ENCODE measurements at places on chromosomes 16 and 17. TPM values are rescaled to one million over a fixed set of nuclear protein-coding genes. Genes with fewer than 3 reads are reported as not detected.

- H3K27me3 ChIP-seq = peaks cover 3% of the 10 kb centered on the region
- no peak overlapping the region for H3K27ac ChIP-seq
- H3K4me3 ChIP-seq = no peak overlapping the region
- H3K36me3 ChIP-seq = peaks cover 4% of the 10 kb centered on the region
Measured at GRCh38 chr17:62906881-62907280, 59.2 kb upstream of the TANC2 start.

DNA sequence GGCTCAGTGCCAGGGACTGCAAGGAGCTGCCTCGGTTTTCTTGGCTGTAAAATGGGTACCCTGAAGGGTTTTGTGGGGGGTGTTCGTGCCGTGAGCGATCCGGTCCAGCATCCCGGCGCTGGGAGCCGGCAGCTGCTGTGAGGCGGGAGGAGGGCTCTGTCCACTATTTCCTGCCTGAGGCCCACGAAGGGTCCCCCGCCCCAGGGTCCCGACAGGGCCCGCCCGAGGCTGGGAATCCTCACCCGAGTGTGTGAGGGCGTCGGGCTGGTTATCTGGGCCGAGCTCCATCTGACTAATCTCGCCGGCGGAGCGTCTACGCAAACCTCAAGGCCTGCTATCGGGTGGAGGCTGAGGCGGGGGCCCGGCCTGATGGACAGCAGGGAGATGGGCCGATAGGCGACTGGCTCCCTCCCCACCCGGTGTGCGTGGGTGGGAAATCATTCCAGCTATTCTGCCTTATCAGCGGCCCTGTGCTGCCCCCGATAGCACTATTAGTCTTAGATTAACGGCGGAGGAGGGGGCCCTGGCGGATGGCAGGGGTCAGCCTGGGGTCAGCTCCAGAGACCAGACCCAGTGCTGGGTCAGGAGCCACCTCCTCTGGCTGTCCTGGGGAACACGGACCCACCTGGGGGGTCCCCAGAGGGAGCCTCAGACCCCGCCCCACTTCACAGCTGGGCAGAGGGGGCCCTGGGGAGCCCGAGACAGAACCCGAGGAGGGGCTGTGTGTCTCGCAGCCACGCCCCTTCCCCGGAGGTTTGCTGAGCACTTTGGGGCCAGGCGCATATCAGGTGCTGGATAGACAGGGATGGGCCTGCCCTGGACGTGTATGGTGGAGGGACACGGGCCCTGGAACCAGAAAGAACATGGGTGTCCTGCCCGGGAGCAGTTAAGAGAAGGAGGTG, 44.7 kb downstream of the ZFPM1 start:
- DNase-seq = no peak
- peaks cover 5% of the 10 kb centered on the region for H3K4me1 ChIP-seq
- H3K27me3 ChIP-seq = peaks cover 5% of the 10 kb centered on the region
- H3K27ac ChIP-seq = no peak overlapping the region
- no peaks in the 10 kb centered on the region for H3K36me3 ChIP-seq
- H3K4me3 ChIP-seq = no peak overlapping the region

DNA sequence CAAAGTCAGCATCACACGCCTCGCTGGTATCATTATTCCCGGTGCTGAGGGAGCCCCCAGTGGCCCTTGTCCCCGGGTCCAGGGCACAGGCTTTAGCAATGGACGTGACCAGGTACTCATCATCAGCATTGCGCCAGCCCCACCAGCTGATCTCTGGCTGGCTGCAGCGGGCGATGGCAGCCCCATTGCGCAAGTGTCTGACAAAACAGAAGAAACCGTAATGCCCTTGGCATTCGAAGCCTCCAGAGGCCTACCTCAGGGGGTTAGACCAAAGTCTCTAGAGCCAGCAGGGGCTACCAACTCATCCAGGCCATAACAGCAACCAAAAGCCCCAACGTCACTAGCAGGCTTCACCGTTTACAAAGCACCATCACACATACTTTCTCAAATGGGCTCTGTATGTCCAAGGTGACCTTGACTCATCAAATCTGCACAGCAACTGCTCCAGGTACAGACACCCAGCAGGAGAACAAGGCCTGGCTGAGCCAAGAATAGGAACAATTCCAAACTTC, 7.3 kb downstream of the MTMR4 start:
- peaks cover 13% of the 10 kb centered on the region for H3K36me3 ChIP-seq
- H3K4me1 ChIP-seq = peaks cover 2% of the 10 kb centered on the region
- no peak overlapping the region for H3K27ac ChIP-seq
- no peak overlapping the region for H3K4me3 ChIP-seq

DNA sequence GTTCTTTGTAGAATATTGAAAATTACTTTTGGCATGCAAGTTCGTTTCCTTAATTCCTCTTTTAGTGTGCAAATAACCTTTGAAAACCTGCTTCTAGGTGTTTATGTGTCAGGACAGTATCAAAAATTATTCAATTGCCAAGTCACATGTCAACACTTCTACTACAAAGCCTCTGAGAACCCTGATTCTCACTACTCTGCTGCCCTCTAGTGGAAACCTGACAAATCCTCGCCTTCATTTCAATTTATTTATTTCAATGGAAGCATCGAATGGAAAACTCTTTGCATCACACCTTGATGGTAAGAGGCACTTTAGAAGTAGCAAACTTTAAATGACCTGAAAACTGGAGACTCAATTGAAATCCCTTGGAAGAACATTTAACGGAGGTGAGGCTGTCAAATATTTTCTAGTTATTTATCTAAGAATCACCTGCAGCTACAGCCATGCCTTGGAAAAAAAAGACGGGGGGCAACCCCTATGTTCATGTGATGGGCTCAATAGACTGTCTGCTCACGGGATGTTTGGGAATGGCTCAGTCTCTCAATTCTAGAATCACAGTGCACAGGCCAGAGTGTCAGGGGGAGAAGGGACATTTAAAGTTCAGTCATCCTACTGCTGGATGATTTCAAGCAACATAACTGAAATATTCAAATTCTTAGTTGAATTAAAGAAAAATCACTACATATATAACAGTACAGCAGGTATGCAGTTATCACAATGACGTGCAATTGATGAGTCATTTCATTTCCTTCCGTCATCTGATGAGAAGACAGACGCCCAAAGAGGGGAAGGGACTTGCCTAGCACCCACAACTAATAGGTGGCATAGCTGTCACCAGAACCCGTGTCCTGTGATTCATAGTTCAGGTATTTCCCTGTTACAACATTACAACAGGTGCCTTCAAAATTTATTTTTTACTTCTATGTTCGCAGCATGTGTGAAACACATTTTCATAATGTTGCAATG, 563.9 kb downstream of the TOX3 start:
- H3K4me3 ChIP-seq = no peak overlapping the region
- H3K36me3 ChIP-seq = no peaks in the 10 kb centered on the region
- H3K27me3 ChIP-seq = no peaks in the 10 kb centered on the region
- DNase-seq = peak; percentile 21

- H3K27ac ChIP-seq = peak overlapping the region; percentile 96
- H3K4me1 ChIP-seq = peaks cover 18% of the 10 kb centered on the region
- H3K27me3 ChIP-seq = peaks cover 18% of the 10 kb centered on the region
Measured at GRCh38 chr17:2689411-2690164, 22.0 kb downstream of the CLUH start.

Gene ASPA
- not detected for total RNA-seq

DNA sequence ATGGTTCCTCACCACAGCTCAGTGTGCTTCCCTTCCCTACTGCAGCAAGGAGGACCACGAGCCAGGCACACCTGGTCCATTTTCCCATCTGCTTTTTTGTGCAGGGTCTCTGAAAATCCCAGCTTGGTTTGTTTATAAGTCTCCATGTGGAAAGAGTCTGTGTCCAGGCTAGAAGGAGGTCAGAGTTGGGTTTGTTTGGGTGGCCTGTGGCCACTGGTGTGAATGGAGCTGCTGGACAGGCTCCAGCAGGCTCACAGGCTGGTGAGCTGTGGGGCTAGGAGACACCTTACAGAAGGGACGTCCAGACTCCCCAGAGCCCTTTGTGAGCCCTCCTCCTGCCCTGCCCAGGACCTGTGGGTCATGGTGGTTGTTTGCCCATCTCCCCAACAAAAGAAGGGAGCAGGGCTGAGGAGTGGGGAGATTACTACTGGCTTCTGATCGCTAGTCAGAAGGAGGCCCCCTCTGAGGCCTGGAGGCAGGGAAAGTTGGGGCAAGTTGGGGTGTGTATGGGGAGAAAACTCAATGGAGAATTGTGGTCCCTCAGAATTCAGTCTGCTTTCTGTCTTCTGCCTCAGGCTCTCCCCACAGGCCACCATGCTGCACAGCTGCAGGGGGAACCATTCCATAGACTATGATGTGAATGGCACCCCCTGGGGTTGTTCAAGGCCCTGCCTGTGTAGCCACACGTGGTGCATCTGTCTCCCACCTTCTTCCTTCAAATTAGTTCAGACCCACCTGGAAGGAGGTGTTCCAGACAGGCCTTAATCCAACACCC, 4.1 kb downstream of the RARA start:
- no peaks in the 10 kb centered on the region for H3K36me3 ChIP-seq
- H3K27me3 ChIP-seq = peaks cover 25% of the 10 kb centered on the region
- peak overlapping the region; percentile 81 for H3K4me3 ChIP-seq
- H3K4me1 ChIP-seq = peaks cover 39% of the 10 kb centered on the region
- peak overlapping the region; percentile 90 for H3K27ac ChIP-seq

DNA sequence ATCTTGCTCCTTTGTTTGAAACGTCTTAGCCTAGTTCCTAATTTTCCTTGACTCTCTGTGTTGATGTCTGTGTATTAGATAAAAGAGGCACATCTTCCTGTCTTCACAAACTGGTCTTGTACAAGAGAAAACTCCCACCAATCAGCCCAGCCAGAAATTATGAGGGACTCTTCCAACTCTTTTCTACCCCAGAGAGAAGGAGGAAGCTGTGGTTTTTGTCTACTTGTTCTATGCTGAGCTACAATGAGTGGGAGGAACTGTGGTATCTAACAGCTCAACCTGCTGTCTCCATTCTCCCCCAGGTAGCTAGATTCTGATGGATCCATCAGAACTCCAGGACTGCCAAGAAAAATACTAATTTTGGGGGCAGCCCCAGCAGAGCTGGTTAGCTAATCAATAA, 392.5 kb downstream of the HS3ST3B1 start:
- H3K27ac ChIP-seq = no peak overlapping the region
- H3K27me3 ChIP-seq = no peaks in the 10 kb centered on the region
- H3K4me1 ChIP-seq = no peaks in the 10 kb centered on the region
- DNase-seq = no peak

DNA sequence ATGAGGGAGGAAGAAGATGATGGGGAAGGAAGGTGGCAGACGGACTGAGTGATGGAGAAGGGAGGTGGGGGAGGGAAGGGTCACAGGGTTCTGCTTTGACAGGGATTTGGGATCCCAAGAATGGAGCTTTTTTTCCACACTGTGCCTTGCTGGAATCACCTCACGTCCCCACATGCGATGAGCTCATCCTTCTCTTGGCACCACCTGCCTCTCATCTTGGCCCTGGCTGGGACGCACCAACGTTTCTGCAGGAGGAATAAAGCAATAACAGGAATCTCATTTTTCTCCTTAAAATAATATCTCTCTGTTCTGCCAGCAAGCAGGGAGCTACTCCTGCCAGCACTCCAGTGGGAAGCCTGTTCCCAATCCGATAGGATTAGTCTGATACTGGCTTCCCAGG, 47.8 kb downstream of the MEOX1 start:
- DNase-seq = no peak
- H3K27me3 ChIP-seq = peaks cover 1% of the 10 kb centered on the region
- H3K4me1 ChIP-seq = no peaks in the 10 kb centered on the region
- H3K27ac ChIP-seq = no peak overlapping the region

DNA sequence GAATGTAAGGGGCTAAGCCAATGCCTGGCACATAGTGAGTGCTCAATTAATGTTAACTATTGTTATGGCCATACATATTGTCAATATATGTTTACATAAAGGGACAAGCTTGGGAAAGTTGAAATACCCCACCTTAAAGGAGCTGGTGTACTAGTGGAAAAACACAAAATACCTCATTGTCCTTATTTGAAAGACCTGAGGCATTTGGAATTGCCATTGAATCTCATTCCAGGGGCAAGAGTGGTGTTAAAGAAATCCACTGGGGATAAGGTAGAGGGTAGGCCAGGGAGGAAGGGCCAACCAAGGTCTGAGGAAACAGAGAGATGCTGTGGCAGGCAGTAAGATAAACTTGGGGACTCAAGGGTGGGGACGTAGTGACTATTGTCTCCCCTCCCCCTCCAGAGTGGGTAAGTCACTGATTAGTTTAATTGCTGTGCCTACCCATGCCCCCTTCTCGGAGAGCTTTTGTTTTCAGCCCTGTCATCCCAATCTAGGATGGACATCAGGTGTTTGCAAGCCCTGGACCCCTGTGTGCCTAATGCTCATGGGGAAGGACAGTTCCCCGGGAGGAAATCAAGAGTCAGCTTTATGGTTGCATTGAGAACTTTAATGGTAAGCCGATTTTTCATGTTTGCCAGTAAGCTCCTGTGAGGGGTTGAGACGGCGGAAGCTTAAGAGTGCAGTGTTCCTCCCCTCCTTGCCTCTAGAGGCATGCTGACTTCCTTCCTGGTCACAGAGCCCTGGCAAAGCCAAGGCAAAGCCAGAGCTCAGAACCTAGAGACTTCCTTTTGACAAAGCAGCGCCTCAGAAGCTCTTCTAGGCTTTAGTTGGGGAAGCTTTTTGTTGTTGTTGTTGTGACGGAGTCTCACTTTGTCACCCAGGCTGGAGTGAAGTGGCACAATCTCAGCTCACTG, 2.5 kb upstream of the HEATR9 start:
- DNase-seq = no peak
- H3K4me3 ChIP-seq = no peak overlapping the region
- no peak overlapping the region for H3K27ac ChIP-seq
- H3K4me1 ChIP-seq = peaks cover 2% of the 10 kb centered on the region
- H3K27me3 ChIP-seq = peaks cover 3% of the 10 kb centered on the region
- no peaks in the 10 kb centered on the region for H3K36me3 ChIP-seq

Gene SLC6A2
- not detected for total RNA-seq

DNA sequence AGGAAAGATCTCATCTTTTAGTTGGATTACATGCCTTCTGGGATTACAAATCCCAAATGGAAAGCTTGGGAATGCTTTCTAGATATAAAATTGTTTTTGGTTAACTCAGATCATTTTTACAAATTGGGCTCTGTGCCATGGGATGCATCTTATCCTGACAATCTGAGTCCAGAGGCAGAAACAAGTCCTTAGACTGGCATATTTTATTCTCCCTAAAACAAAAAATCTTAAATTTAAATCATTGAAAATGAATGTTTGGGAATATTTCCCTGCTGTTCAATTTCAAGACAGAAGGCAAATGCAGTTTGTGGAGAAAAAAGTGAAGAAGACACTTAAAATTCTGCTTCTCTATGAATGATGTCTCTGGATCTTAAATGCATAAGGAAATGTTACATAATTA, 456.6 kb upstream of the GOT2 start:
- DNase-seq = no peak
- no peak overlapping the region for H3K27ac ChIP-seq
- H3K4me3 ChIP-seq = no peak overlapping the region
